ENCODE measurements at places on chromosomes 5 and 9.

GRCh38 chr5:29382780-29383179 is 1810.7 kb upstream of the CDH6 start:
- DNase-seq, result no peak

GRCh38 chr9:99787556-99787955 is 34.1 kb upstream of the NR4A3 start:
- no peak for DNase-seq

- peak; percentile 81 for DNase-seq
Observed at GRCh38 chr5:59206132-59206581, 623.3 kb downstream of the RAB3C start.

GRCh38 chr9:21965401-21965951 is 28.7 kb downstream of the CDKN2A start:
- peak; percentile 79 for DNase-seq

- no peak for DNase-seq
Observed at GRCh38 chr9:136784249-136784996, 6.7 kb upstream of the TMEM141 start.

DNA sequence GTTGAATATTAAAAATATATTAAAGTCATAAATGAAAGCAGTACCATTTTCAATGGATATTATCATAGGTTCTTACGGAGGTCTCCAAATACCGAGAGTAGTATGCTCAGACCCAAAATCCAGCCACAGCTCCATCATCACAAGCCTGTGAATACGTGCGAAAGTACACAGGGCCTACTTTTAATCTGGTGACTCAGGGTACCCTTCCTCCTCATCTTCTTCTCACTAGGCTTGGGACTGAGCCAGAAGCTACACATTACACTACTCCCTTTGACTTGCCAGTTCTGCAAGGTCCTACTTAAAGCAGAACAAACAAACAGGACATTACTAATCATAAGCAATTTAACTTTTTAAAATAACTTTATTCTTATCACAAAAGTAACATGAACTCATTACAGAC is 7.6 kb upstream of the RIC1 start:
- peak; percentile 71 for DNase-seq

GRCh38 chr5:72523960-72524582 is 16.9 kb upstream of the ZNF366 start:
- DNase-seq, result peak; percentile 87

DNA sequence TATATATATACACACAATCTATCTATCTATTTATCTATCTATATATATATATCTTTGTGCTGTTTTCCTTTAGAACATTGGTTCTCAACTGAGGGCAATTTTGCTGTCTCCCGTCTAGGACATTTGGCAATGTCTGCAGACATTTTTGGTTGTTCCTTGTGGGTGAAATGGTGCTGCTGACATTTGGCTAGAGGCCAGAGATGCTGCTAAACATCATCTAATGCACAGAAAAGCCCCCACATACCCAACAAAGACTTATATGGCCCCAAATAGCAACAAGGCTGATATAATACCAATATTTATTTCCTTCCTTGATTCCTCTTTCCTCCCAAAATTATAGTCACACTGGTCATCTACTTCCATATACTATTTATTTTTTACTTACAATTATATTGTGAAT is 197.5 kb downstream of the TRPM3 start:
- no peak for DNase-seq

DNA sequence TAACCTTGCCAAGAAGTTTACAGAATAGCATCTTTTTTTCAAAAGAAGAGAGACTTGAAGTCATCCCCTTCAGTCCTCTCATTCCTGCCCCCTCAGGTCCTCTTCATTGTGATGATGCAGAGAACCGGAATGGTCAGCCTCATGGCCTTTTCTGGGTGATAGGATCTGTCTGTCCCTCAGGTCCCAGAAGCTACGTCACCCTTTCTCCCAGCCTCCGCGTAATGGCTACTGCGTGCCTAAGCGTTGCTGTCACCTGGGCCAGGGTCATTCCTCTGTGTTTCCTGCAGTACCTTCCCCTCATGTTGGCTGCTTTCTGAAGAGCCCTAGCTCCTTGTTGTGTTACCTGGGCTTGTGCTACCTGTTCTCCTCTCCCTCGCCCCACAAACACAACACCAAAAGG is 4.7 kb downstream of the PIK3R1 start:
- no peak for DNase-seq

DNA sequence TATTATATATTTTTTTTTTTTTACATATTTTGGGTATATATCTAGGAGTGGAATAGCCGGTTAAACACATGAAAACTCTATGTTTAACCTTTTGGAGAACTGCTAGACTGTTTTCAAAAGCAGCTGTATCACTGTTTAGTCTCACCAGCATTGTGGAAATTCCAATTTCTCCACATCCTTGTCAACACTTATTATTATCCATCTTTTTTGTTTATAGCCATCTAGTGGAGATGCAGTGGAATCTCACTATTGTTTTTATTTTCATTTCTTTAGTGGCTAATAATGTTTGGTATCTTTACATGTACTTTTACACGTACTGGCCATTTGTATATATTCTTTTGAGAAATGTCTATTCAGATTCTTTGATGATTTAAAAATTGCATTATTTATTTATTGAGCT is 22.7 kb upstream of the CCDC180 start:
- DNase-seq, result no peak

GRCh38 chr9:106880863-106881262 is 17.9 kb downstream of the ZNF462 start:
- DNase-seq, result peak; percentile 12

DNA sequence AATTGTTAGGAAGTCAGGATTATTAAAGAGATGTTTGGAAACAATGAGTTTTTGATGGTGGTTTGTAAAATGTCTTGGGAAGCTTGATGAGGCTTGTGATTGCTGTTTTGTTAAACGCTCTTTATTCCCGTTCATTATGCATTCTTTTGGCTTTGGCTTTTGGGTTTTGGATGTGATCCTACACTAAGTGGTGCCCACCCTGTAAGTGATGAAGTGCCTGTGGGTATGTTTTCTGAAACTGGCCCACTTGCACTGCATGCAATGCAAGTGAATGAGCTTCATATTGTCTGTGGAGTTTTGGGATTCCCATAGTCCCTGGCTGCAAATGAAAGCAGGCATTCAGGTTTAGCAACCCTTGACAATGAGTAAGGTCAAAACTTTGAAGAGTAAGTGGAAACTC is 1035.5 kb upstream of the WWC1 start:
- DNase-seq, result no peak

DNA sequence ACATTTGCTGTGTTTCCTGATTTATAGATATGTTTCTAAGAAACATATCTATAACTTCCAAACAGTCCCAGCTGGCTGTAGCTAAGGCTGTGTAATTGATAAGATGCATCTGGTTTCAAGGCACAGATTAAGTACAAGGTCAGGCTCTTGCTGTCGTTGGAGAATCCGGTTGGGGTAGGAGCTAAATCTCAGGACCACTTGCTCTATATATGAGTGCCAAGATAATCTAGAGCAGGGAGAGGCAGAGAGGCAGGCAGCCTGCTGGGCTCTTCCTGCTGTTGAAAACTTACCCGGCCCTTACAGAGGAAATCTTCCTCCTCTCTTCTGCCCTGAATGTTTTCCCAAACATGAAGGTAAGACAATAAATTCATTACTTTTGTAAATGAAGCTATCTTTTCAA is at the start of gene C7:
C7 (plus strand) TSS at position 234 of the 400 bp plus-strand sequence; CDS start at position 348, 114 bp downstream.
- DNase-seq, result no peak

GRCh38 chr5:912280-913091 is 19.8 kb downstream of the TRIP13 start:
- DNase-seq, result peak; percentile 98

DNA sequence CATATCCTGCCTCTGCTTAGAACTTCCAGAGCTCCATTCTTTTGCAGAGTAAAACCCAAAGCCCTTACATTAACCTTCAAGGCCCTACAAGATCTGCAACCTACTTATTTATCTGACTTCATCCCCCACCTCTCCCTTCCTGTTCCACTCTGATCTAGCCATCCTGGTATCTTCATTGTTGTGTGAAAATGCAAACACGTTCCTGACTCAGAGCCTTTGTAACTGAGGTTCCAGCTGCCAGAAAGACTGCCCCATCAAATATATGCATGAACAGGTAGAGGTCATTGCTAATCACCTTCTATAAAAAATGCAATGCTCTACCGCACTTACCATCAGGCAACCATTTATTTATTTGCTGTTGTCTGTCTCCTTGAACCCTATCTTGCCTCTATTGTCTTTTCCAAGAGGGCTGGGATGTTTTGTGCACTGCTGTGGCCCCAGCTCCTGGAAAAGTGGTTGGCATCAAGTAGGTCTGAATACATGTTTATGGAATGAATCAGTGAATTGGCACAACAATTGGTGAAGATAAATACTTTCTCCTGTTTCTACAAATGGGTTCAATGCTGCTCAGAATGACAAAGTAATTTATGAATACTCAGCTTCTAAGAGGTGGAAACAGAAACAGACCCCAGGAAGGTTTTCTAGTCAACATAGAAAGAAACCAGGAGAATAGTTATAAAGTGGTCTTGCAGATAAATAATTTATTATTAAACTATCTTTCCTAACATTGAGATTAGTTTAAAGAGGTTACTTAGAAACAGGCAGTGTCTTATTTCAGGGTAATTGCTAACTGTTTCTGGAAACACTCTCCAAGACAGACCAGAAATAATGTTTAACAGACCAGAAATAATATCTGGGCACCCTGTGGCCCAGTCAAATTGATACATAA is 230.6 kb upstream of the CD180 start:
- no peak for DNase-seq

GRCh38 chr9:136225366-136225747 is 20.3 kb downstream of the QSOX2 start:
- DNase-seq, result no peak

- peak; percentile 86 for DNase-seq
Observed at GRCh38 chr5:91281401-91281800, 101.7 kb downstream of the ARRDC3 start.

DNA sequence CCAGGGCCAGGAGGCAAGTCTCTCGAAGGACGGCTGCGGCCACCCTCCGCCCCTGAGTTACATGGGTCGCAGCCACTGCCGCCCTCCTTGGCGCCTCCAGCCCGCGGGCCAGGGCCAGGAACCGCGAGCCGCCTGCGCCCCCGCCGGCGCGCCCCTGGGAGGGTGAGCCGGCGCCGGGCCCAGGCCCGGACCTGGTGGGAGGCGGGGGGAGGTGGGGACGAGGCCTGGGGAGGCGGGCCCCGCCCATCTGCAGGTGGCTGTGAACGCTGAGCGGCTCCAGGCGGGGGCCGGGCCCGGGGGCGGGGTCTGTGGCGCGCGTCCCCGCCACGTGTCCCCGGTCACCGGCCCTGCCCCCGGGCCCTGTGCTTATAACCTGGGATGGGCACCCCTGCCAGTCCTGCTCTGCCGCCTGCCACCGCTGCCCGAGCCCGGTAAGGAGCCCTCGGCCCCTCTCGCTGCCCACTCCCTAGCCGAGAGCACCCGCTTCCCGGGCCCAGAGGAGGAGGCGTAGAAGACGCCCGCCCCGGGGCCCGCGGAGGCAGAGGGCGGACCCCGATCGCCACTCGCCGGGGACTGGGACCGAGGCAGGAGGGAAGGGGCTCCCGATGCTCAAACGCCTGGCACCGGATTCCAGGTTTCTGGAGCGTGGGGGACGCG is at the start of gene ASS1:
ASS1 (plus strand) TSS at position 397 of the 657 bp plus-strand sequence. CDS start 7,268 bp downstream, outside the sequence.
- DNase-seq, result peak; percentile 23

GRCh38 chr5:58934629-58935097 is 351.8 kb downstream of the RAB3C start:
- DNase-seq, result peak; percentile 17
